ENCODE measurements at places on chromosomes 1 and 21. TPM values are rescaled to one million over a fixed set of nuclear protein-coding genes. Genes with fewer than 3 reads are reported as not detected.

GRCh38 chr1:20551945-20552727 is at the start of gene FAM43B:
FAM43B (plus strand) TSS chr1:20552573; CDS start chr1:20552974, 401 bp downstream.
- DNase-seq = no peak

- no peak for DNase-seq
These were observed 15.2 kb downstream of the F3 start for GRCh38 chr1:94526152-94526980.

MYCL gene
- 0.40 TPM for total RNA-seq

GRCh38 chr1:52203935-52204625 is 62.2 kb downstream of the ZFYVE9 start:
- no peak for DNase-seq

DNA sequence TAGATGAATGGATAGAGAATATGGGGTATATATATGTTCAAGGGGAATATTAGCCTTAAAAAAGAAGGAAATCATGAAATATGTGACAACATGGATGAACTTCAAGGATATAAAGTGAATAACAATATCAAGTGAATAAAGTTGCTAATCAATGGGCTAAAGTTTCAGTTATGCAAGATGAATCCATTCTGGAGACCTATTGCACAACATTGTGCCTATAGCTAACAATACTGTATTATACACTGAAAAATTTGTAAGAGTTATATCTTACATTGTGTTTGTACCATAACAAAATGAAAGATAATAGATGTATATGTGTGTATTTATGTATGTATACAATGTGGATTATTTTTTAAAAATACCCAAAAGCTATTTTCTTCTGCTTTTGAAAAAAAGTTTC is 96.3 kb upstream of the DPYD start:
- no peak for DNase-seq

GRCh38 chr1:156419854-156420204 is 50.8 kb downstream of the RHBG start:
- no peak for DNase-seq

All from HT1080 (cell line).